Keratinocyte (primary cell): ENCODE measurements at places on chromosomes 5 and 9. TPM values are rescaled to one million over a fixed set of nuclear protein-coding genes. Genes with fewer than 3 reads are reported as not detected.

GRCh38 chr5:91052977-91053740 lies 330.0 kb downstream of the ARRDC3 start:
- no peak for DNase-seq
- no peak overlapping the region for H3K27ac ChIP-seq
- H3K27me3 ChIP-seq: no peaks in the 10 kb centered on the region
- no peaks in the 10 kb centered on the region for H3K36me3 ChIP-seq
- H3K4me1 ChIP-seq: peaks cover 5% of the 10 kb centered on the region

GRCh38 chr5:110104726-110105669 lies 415.3 kb downstream of the MAN2A1 start:
- peaks cover 21% of the 10 kb centered on the region for H3K27me3 ChIP-seq
- no peak overlapping the region for H3K4me3 ChIP-seq
- no peaks in the 10 kb centered on the region for H3K36me3 ChIP-seq
- no peak overlapping the region for H3K27ac ChIP-seq

DNA sequence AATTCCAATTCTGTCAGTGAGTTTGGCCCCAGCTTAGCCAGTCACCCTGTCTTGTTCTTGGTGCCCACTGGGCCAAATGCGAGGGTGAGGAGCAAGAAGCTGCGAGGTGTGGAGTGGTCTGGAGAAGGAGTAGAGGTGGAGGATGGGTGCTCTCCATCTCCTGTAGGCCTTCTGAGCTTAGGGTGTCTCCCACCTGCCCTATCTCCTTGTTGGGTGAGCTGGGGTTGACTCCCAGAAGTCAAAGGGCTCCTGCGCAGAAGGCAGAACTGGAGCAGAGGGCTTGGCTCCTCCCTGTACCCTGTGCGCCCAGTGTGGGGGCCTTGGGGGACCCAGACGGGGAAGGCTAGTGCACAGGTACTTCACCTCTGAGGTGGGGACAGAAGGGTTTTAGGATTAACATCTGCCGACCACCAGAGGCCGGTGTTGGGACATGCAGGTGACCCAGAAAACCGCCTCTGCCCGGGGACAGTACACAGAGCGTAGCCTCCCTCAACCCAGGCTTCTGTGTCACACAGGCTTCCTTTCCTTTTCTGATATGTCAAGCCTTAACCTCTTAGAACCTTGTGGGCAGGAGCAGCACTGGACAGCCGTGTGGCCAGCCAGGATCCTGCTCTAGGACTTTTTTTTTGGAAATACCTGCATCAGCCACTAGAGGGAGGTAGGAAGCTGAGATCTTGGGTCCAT lies 16.9 kb downstream of the IL5 start:
- no peaks in the 10 kb centered on the region for H3K36me3 ChIP-seq
- H3K4me1 ChIP-seq: peaks cover 3% of the 10 kb centered on the region
- H3K27ac ChIP-seq: no peak overlapping the region

GRCh38 chr5:103472830-103473229 lies 89.8 kb downstream of the NUDT12 start:
- H3K27ac ChIP-seq: no peak overlapping the region
- H3K36me3 ChIP-seq: no peaks in the 10 kb centered on the region
- no peaks in the 10 kb centered on the region for H3K4me1 ChIP-seq
- no peak for DNase-seq
- no peak overlapping the region for H3K4me3 ChIP-seq

GRCh38 chr5:77876862-77877502 lies 100.8 kb upstream of the TBCA start:
- no peaks in the 10 kb centered on the region for H3K27me3 ChIP-seq
- H3K36me3 ChIP-seq: no peaks in the 10 kb centered on the region
- DNase-seq: no peak
- no peak overlapping the region for H3K4me3 ChIP-seq
- no peak overlapping the region for H3K27ac ChIP-seq

- H3K27ac ChIP-seq: no peak overlapping the region
- H3K4me3 ChIP-seq: no peak overlapping the region
- DNase-seq: no peak
- no peaks in the 10 kb centered on the region for H3K36me3 ChIP-seq
Measured at GRCh38 chr5:161311965-161312364, 234.6 kb downstream of the GABRB2 start.

- no peaks in the 10 kb centered on the region for H3K4me1 ChIP-seq
- H3K27me3 ChIP-seq: no peaks in the 10 kb centered on the region
- H3K36me3 ChIP-seq: no peaks in the 10 kb centered on the region
- H3K27ac ChIP-seq: no peak overlapping the region
- DNase-seq: no peak
Measured at GRCh38 chr9:10331157-10331556, 281.6 kb downstream of the PTPRD start.

DNA sequence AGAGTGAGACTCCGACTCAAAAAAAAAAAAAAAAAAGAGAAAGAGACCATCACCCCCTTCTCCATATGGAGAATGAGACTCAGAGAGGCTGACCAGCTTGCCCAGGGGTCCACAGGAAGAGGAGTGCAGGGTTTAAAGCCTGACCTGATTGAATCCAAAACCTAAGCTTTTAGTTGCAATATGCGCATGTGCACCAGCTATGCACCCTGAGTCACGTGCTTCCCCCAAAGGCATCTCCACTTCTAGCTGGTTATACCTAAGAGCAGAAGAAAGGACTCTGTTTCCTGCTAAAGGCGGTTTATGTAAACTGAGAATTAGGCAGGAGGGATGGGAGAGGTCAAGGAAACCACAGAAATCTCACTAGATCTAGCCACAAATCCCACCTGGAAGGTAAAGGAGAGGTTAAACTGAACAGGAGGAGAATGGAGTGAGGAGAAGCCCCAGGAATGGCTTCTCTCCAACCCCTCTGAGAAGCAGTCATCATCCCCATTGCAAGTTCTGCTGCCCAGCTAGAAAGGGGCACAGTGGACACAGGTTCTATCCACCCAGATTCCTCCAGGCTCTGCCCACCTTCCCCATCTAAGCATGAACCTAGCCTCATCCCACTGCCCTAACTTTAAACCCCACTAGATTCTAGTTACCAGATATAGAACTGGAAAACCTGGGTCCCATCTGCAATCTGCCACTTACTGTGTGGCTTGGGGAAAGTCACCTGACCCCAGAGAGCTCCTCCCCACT lies 171.3 kb downstream of the ACTL7B start:
- peaks cover 2% of the 10 kb centered on the region for H3K4me1 ChIP-seq
- no peaks in the 10 kb centered on the region for H3K27me3 ChIP-seq
- H3K4me3 ChIP-seq: no peak overlapping the region
- DNase-seq: no peak
- H3K36me3 ChIP-seq: no peaks in the 10 kb centered on the region

- H3K4me1 ChIP-seq: no peaks in the 10 kb centered on the region
- H3K4me3 ChIP-seq: no peak overlapping the region
- H3K27me3 ChIP-seq: no peaks in the 10 kb centered on the region
- H3K36me3 ChIP-seq: no peaks in the 10 kb centered on the region
Measured at GRCh38 chr5:122977319-122977718, 59.2 kb downstream of the PPIC start.

- no peaks in the 10 kb centered on the region for H3K27me3 ChIP-seq
- no peak overlapping the region for H3K27ac ChIP-seq
- no peak overlapping the region for H3K4me3 ChIP-seq
- H3K36me3 ChIP-seq: no peaks in the 10 kb centered on the region
- DNase-seq: no peak
- H3K4me1 ChIP-seq: no peaks in the 10 kb centered on the region
Measured at GRCh38 chr5:74938250-74938933, 72.2 kb upstream of the FAM169A start.

- no peak for DNase-seq
- no peak overlapping the region for H3K4me3 ChIP-seq
- no peak overlapping the region for H3K27ac ChIP-seq
- H3K4me1 ChIP-seq: no peaks in the 10 kb centered on the region
Measured at GRCh38 chr9:112861155-112861554, 29.5 kb downstream of the SLC46A2 start.

GRCh38 chr5:167594061-167594435 lies 697.4 kb upstream of the WWC1 start:
- no peak for DNase-seq
- H3K27ac ChIP-seq: no peak overlapping the region
- no peaks in the 10 kb centered on the region for H3K27me3 ChIP-seq
- H3K4me3 ChIP-seq: no peak overlapping the region

- H3K36me3 ChIP-seq: no peaks in the 10 kb centered on the region
- no peaks in the 10 kb centered on the region for H3K4me1 ChIP-seq
- DNase-seq: no peak
- H3K4me3 ChIP-seq: no peak overlapping the region
Measured at GRCh38 chr9:99425124-99425523, 203.0 kb downstream of the SEC61B start.

GRCh38 chr5:54803471-54804011 lies 181.9 kb downstream of the ESM1 start:
- no peaks in the 10 kb centered on the region for H3K36me3 ChIP-seq
- H3K27ac ChIP-seq: no peak overlapping the region
- H3K4me1 ChIP-seq: peaks cover 9% of the 10 kb centered on the region

- no peak for DNase-seq
- H3K27me3 ChIP-seq: no peaks in the 10 kb centered on the region
- H3K4me3 ChIP-seq: no peak overlapping the region
Measured at GRCh38 chr9:18756712-18757125, 276.3 kb downstream of the SAXO1 start.

GRCh38 chr5:33008751-33009418 lies 297.8 kb downstream of the NPR3 start:
- DNase-seq: peak; percentile 71
- H3K27ac ChIP-seq: no peak overlapping the region
- peaks cover 5% of the 10 kb centered on the region for H3K4me1 ChIP-seq
- H3K4me3 ChIP-seq: no peak overlapping the region
- H3K27me3 ChIP-seq: no peaks in the 10 kb centered on the region

- no peaks in the 10 kb centered on the region for H3K27me3 ChIP-seq
- no peak overlapping the region for H3K27ac ChIP-seq
- H3K4me1 ChIP-seq: peaks cover 4% of the 10 kb centered on the region
- H3K4me3 ChIP-seq: no peak overlapping the region
- H3K36me3 ChIP-seq: no peaks in the 10 kb centered on the region
- DNase-seq: no peak
Measured at GRCh38 chr5:173010547-173011464, 27.2 kb downstream of the ATP6V0E1 start.

- H3K4me3 ChIP-seq: no peak overlapping the region
- H3K36me3 ChIP-seq: no peaks in the 10 kb centered on the region
- DNase-seq: no peak
- no peak overlapping the region for H3K27ac ChIP-seq
- no peaks in the 10 kb centered on the region for H3K4me1 ChIP-seq
- no peaks in the 10 kb centered on the region for H3K27me3 ChIP-seq
Measured at GRCh38 chr5:179294891-179295777, 50.1 kb downstream of the ADAMTS2 start.

DNA sequence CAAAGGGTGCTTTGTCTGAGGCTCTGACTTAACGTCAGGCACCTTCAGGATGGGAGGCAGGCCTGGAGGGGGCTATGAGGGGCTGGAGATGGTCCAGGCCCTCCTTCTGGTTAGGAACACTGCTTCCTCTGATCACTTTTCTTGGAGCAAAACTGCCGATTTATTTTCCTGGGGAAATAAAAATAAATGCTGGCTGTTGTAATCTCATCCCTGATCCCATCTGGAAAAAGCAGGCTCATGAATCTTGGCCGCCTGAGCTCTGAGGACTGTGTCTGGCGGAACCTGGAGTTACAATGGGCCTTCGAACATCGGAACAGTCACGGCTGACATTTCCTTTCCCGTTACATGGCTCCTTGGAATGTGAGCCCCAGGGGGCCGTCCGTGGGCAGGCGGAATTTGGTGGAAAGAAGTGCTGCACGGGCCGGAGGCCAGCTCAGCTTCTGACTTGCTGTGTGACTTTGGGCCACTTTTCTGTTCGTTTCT lies 157.8 kb downstream of the RGS3 start:
- peak overlapping the region; percentile 74 for H3K27ac ChIP-seq
- DNase-seq: no peak
- H3K27me3 ChIP-seq: no peaks in the 10 kb centered on the region
- no peak overlapping the region for H3K4me3 ChIP-seq

DNA sequence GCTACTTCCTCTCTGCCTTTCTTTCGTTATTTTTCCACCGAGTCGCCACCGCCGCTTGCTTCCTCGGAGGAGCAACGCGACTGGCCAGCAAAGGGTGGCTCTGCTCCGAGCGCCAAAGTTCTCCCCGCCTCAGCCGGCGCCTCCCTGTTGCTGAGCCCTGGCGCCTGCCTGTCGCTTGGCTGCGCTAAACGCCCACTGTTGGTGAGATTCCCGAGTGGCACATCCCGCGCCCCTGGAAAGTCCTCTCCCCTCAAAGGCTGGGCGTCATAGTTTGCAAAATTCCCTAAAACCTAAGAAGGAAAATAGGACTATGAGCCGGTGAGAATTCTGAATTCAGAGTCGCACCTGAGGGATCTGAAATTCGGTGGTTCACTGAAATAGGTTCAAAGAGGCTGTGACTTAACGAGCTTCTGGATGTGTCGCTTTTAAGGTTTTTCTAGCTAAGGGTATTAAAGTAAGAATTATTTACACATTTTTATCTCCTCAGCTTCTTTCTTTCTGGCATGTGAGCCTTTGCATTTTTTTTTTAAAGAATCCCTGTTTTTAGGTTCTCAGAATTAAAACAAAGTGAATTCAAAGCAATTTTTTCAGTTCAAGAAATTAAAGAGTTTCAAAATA lies at the start of gene GRIN3A:
TSS of gene GRIN3A (minus strand) at position 82 of the 618 bp plus-strand sequence. CDS start 668 bp downstream, outside the sequence.
- H3K27ac ChIP-seq: no peak within 1 kb of the TSS
- H3K4me3 ChIP-seq: no peak within 1 kb of the TSS
- H3K36me3 ChIP-seq: no peaks in the 10 kb centered on the region
- no peaks in the 10 kb centered on the region for H3K4me1 ChIP-seq

DNA sequence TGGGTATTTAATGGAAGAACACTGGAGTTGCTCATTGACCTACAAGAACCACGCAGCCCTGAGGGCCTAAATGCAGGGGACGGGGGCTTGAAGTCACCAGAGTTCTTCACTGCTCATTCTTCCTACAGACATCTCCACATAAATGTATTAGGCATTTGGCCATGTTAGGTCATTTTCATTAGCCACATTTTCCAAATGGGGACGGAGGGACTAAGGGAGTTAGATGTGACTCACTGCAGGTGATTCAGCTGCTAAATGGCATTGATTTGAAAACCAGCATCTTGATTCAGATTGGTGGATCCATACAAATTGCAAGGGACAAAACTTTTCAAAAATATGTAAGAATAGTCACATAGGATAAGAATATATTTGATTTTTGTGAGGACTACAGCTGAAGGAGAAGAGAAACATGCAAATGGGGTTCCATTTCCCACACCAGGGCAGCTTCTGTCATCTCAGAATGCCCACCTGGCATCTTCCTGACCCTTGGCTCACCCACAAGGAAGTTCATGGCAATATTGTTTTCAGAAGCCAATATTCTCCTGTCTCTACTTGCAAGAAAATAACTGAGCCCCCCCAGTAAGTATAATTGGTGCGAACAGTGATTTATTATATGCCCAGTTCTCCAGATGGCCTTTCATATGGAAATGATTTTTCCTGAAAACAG lies 264.8 kb downstream of the DOCK8 start:
- no peaks in the 10 kb centered on the region for H3K36me3 ChIP-seq
- H3K27ac ChIP-seq: no peak overlapping the region
- no peak for DNase-seq
- H3K4me3 ChIP-seq: no peak overlapping the region
- H3K4me1 ChIP-seq: no peaks in the 10 kb centered on the region

AK8 gene
- 0.24 to 0.41 TPM (median 0.32 TPM) in 3 replicates for polyA plus RNA-seq

CDHR2 gene
- 0.01 TPM in 2 of 3 replicates, not detected in the other for polyA plus RNA-seq

LRRC70 gene
- 0.21 to 0.34 TPM (median 0.22 TPM) in 3 replicates for polyA plus RNA-seq

GARIN3 gene
- polyA plus RNA-seq: not detected in 3 replicates

TNFSF15 gene
- 0.84 to 1.1 TPM (median 0.89 TPM) in 3 replicates for polyA plus RNA-seq

CARTPT gene
- not detected in 3 replicates for polyA plus RNA-seq

FCN1 gene
- not detected in 3 replicates for polyA plus RNA-seq
